ENCODE measurements at places on chromosomes 2 and 18. TPM values are rescaled to one million over a fixed set of nuclear protein-coding genes. Genes with fewer than 3 reads are reported as not detected.

DLGAP1 gene
- total RNA-seq, result not detected

LTBP1 gene
- total RNA-seq, result 123 TPM

HOXD13 gene
- not detected for total RNA-seq

NUP35 gene
- total RNA-seq, result 6.8 TPM

STPG4 gene
- total RNA-seq, result not detected

Measured in heart left ventricle (tissue), 16 donors.